ENCODE measurements at places on chromosomes 11 and 22.

DNA sequence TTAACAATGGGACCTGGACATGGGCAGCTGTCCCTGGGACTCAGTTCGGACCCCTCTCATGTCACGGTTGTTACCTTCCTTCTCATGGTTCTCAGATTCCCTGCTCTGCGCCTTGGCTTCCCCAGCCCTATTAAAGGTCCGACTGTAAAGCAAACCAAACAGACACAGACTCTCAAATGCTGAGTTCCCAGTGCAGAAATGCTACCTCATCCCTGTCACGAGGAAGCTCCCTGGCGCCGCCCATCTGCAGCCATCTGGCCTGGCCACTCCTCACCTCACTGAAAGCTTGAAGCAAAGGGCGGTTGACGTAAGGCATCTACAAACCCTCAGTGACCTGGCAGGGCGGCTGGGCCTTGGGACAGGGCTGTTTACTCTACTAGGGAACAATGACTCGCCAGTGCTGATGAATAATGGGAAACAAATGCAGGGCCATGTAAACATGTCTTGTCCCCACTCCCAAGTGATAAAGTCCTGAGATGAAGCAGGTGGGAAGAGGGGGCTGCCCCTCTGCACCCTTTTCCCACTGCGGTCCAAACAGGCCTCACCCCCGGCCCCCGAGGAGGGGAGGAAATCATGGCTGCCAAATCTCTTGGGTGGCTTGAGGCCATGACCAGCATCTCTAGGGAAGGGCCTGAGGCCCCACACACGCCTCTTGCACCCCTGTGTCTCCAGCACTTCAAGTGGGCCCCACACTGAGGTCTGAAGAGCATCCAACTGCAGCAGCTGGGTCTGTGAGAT lies 49.3 kb downstream of the SCUBE1 start:
- DNase-seq, result no peak

DNA sequence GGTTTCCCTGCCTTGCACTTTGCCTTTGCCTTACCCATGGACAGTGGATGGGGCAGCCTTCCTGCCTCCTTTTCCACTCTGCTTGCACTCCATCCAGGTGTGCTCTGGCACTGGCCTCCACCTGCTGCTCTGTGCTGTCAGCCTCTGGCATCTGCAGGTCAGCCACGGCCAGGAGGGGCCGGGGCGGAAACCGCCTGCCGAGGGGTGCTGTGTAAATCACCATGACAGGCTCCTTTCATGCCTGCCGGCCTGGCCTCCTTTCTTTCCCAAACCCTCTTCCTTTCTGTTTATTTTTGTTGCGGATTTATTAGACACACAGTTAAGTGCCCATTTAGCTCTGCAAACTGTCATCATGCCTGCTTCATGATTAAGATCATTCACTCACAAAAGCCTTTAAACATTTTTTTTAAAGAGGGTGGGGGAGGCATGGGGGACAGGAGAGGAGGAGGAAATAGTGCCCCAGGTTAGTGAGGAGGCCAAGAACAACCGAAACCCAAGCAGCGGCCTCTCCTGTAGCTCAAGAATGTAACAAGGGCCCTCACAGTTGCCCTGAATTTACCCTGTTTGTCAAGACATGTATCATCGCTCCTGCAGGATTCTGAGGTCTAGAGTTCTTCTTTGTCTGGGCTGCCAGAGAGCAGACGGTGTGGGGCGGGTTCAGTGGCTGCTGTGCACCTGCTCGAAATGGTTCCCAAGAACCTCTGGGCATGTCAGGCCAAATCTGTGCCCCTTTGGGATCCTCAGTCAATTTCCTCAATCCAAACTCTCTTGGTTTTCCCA lies 83.3 kb downstream of the BARX2 start:
- no peak for DNase-seq

- peak; percentile 93 for DNase-seq
These were observed 201.2 kb upstream of the E2F8 start for GRCh38 chr11:19441752-19442553.

- no peak for DNase-seq
These were observed 113.5 kb downstream of the SOX6 start for GRCh38 chr11:16242806-16243205.

DNA sequence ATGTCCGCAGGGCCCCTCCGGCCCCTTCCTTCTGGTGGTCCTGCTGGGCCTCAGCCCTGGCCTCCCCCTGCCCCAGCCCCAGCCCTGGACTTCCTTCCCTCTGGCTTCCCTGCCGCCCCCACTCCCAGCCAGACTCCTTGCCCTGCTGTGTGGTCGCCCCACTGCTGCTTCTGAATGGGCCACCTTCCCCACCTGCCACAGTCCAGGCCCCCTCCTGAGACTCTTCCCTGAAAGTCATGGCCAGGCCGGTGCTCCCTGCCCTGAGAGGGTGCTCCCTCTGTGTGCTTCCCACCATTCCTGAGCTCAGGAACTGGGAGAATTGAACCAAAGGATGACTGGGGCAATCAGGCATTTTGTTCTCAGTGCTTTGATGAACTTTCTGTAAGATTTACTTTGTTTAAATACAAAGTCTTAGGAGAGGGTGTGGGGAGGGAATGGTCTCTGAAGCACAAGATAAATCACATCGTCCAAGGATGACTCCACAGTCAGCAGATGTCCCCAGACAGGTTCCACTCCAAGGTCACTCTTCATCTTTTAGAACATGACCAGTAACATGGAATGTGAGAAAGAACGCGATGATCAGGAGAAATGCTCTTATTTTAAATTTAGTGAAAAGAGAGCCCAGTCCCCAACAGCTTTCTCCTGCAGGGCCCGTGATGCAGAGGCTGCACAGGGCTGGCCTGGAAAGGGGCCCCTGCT lies 774 bp downstream of the APOBEC3D start:
- DNase-seq, result no peak

GRCh38 chr11:11618973-11619435 lies 2.8 kb downstream of the GALNT18 start:
- no peak for DNase-seq

DNA sequence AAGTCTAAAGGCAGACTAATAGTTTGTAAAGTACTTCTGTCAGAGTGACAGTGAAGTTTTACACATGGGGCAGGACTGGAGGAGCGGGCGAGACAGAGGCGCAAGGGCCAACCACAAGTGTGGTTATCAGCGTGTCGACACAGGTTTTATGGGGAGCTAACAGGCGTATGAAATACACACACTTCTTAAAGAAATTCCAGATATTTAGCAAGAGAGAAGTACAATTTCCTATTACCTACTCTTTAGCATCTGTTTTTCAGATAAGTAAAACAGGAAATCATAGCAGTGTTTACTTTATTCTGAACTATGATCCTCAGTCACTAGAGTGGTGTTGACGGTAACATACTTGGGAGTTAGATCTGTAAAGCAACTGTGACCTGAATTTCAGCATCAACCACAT lies 22.5 kb downstream of the VSIG10L2 start:
- DNase-seq, result no peak

- DNase-seq, result peak; percentile 15
These were observed 37.7 kb downstream of the DDI1 start for GRCh38 chr11:104073950-104074705.

DNA sequence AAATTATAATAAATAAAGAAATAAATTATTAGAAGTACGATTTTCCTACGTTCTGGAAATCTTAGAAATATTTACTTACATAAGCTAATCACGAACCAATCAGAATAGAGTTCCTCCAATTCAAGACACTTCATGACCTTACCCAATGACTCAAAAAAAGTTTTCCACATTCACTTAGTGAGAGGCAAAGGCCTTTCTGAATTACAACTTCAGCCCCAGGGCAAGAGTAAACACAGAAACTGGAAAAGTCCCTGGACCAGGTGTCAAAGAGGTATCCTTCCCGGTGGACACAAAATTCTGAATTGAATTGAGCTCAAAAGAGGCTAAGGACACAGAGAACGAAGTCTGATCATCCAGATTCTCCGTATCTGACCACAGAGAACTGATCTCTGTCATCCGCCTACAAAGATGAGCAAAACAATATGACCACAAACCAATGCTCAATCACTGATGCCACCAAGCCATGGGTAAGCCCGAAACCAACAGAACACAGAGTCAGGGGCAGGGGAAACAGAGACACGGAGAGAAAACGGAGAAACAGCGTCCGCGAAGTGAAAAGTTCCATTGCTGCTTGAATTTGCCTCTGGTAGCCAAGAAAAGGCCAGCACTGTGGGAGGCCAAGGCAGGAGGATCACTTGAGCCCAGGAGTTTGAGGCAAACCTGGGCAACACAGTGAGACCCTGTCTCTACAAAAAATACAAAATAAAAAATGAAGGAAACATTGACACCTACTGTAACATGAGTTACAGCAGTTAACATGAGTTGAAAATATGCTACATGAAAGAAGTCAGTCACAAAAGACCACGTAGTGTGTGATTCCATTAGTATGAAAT lies 6.8 kb downstream of the BID start:
- DNase-seq, result no peak

GRCh38 chr11:118938491-118939403 lies 13.0 kb upstream of the BCL9L start:
- DNase-seq, result no peak

DNA sequence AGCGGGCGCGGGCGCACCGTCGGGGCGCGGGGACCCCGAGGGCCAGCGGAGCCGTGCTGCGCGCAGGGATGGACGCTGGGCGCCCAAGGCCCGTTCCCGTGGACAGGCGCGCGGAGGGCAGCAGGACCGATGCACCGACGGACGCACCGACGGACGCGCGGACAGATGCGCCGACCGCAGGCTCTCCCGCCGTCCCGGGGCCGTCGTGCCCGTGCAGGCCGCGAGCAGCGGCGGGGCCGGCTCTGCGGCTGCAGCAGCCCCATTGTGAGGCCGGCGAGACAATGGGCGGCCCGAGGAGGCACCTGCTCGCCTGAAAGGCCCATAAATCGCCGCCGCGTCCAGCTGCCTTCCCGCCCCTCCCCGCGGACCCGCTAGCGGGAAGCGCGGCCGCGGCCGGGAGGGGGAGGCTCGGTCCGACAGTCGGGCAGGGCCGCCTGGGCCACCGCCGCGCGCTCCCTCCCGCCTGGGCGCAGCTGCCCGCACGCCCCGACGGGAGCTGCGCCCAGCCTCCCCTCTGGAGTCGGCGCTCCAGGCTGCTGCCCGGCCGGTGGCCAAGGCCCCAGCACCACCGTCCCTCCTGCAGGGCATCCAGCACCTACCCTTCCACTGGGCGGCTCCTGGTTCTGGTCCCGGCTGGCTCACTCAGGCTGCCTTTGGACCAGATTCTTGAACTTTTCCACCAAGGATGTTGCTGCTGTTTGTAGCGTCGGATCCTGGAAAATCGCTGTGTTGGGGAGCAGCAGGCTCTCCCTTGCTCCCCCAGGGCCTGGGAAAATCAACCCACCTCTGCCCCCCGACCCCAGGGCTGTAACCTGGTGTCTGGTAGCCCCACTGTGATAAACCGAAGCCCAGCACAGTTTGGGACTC lies 15.8 kb downstream of the CDKN1C start:
- no peak for DNase-seq

- DNase-seq, result no peak
These were observed 621.5 kb upstream of the LUZP2 start for GRCh38 chr11:23875176-23875850.

- DNase-seq, result no peak
These were observed 11.4 kb upstream of the A4GALT start for GRCh38 chr22:42732081-42732480.

DNA sequence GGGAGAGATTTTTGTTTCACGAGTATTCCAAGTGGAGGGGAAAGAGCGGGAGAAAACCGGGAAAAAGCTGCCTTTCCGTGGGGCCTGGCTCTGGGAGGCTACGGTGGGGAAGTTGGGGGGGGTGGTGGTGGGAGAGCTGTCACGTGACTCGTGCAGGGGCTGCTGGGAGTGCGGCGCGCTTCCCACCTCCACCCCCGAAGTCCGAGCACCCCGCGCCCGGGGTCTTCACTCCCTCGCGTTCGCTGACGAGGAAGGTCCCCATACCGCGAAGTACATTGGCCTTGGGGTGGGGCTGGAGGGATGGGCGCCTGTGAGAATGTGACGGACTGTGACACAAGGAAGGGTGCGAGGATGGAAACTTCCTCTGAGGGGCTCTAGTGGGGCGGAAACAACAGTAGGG lies at the start of gene TEX12:
TEX12 (plus strand) TSS at position 228 of the 400 bp plus-strand sequence. CDS start 1,897 bp downstream, outside the sequence.
- no peak for DNase-seq

DNA sequence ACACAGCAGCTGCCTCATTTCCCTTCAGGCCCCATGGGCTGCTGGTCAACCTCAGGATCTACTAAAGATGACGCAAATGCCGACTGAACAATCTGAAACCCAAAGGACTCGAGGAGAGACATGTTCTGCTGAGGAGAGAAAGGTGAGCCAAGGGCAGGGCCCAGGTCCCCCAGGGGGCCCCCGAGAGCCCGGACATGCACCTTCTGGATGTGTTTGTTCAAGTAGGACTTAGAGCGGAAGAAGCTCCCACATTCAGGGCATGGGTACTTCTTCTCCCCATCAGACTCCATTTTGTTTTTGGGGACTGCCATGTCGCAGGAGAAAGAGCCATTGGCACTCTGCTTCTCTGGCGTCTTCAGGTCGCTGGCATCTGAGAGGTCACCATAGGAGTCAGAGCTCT lies 19.3 kb downstream of the PATZ1 start:
- no peak for DNase-seq

- no peak for DNase-seq
These were observed 40.1 kb downstream of the EIF4ENIF1 start for GRCh38 chr22:31449506-31449905.

Measured in non-pigmented ciliary epithelial cell (primary cell).